ENCODE measurements at places on chromosomes 3 and 15.

DNA sequence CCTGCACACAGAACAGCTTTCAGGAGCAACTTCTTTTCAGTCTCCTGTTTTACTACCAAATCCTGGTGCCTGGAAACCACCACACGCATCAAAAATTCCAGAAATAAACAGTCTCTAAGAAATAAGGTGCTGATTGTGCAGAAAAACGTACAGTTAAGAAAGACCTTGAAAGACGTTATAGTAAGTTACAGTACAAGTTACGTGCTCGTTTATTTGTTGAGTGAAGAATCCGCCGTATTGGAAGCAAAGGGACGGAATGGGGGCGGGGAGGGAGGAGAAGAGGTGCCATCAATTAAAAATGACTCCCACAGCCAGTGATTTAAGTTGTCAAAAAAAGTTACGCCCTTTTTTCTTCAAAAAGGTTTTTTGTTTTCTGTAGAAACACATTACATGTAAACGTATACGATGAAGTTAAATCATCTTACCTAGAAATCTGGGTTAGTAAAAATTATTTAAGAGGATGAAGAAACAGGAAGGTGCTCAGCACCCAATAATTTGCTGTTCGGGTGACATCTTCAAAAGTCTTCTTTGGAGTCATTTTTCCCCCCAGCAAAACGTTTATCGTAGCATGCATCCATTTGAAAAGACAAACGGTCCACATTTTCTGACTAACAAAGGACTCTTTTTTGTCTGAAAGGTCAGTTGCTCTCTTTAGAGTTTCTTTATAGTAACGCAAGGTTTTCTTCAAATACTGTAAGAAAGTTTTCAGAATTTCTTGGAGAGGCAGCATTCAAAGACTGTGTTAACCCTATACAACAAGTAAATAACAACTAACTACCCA lies 782 bp upstream of the UACA start:
- no peak for DNase-seq

GRCh38 chr3:77288348-77288747 lies 248.4 kb downstream of the ROBO2 start:
- no peak for DNase-seq

- peak; percentile 17 for DNase-seq
These were observed 22.1 kb upstream of the TRA2B start for GRCh38 chr3:185959609-185960521.

GRCh38 chr3:23461069-23461468 lies 257.9 kb downstream of the UBE2E2 start:
- DNase-seq: no peak

DNA sequence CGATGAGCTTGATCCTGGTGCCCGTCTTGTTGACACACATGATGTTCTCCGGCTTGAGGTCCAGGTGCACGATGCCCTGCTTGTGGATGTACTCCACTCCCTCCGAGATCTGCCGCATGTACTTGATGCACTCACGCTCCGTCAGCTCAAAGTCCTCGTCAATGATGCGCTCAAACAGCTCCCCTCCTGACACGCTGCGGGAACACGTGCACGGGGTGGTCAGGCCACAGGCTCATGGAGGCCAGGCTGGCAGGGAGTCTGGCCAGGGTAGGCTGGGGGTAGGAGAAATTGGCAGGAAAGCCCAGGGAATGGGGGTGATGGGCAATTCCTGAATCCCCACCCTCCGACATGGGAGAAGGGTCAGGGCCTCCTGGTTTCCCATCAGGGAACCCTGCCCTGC lies 55.5 kb upstream of the HACD2 start:
- DNase-seq: no peak

All from amniotic stem cell (primary cell).